ENCODE measurements at places on chromosomes 7 and 10. TPM values are rescaled to one million over a fixed set of nuclear protein-coding genes. Genes with fewer than 3 reads are reported as not detected.

DNA sequence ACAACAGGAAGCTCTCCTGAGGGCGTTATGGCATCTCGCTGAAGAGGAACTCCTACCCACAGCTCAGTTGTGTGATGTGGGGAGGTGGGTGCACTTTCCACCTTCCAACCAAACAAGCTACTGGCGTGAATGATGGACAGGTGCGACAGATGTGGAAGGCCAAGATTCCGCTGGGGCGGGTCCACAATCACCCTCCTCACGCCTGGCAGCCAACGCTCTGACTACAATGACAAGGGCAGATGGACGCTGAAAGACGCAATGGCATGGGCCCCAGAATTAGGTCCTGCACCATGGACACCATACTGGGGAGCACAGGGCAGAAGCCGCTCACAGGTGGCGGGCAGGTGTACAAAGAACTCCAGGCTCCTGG lies 282.5 kb downstream of the PRPF18 start:
- no peak for DNase-seq

The GNA12 gene
- polyA plus RNA-seq = 62.6 TPM

The PVRIG gene
- 0.77 TPM for polyA plus RNA-seq

The NUTM2E gene
- polyA plus RNA-seq = 0.47 TPM

The MSMB gene
- 1.1 TPM for polyA plus RNA-seq

- DNase-seq = no peak
Observed at GRCh38 chr10:56318816-56319215, 42.2 kb downstream of the ZWINT start.

GRCh38 chr7:137967143-137968018 lies 34.5 kb downstream of the CREB3L2 start:
- DNase-seq = no peak

GRCh38 chr7:103059471-103059870 lies 15.1 kb downstream of the FBXL13 start:
- DNase-seq = no peak

Measured in urinary bladder (tissue), 4 donors.